ENCODE measurements at places on chromosomes 7 and 10. TPM values are rescaled to one million over a fixed set of nuclear protein-coding genes. Genes with fewer than 3 reads are reported as not detected.

- H3K36me3 ChIP-seq: no peaks in the 10 kb centered on the region
- peak overlapping the region; percentile 11 for H3K27ac ChIP-seq
- no peaks in the 10 kb centered on the region for H3K27me3 ChIP-seq
- H3K4me3 ChIP-seq: no peak overlapping the region
These were observed 12.9 kb downstream of the HTRA1 start for GRCh38 chr10:122474131-122474818.

GRCh38 chr7:68929781-68930261 is 668.5 kb upstream of the AUTS2 start:
- H3K4me3 ChIP-seq: no peak overlapping the region
- DNase-seq: no peak
- H3K36me3 ChIP-seq: no peaks in the 10 kb centered on the region
- no peaks in the 10 kb centered on the region for H3K27me3 ChIP-seq
- no peaks in the 10 kb centered on the region for H3K4me1 ChIP-seq

DNA sequence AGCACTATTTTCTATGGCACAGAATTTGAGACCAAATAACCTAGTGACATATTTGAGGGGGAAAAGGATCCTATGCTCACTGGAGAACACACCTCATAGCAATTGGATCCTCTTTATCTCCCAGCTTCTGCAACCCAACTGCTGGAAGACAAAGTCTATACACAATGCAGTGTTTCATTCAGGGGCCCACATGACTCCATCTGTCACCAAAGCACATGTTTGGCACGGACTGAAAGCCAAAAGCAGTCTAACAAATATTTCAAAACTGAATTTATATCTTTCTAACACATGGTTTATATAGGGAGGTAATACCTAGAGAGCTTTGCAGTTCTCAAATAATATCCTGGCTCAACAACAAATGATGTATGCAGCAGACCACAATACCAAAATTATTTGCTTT is 39.2 kb downstream of the ADAM12 start:
- H3K36me3 ChIP-seq: no peaks in the 10 kb centered on the region
- H3K27me3 ChIP-seq: no peaks in the 10 kb centered on the region
- DNase-seq: no peak
- no peak overlapping the region for H3K4me3 ChIP-seq
- H3K4me1 ChIP-seq: no peaks in the 10 kb centered on the region

DNA sequence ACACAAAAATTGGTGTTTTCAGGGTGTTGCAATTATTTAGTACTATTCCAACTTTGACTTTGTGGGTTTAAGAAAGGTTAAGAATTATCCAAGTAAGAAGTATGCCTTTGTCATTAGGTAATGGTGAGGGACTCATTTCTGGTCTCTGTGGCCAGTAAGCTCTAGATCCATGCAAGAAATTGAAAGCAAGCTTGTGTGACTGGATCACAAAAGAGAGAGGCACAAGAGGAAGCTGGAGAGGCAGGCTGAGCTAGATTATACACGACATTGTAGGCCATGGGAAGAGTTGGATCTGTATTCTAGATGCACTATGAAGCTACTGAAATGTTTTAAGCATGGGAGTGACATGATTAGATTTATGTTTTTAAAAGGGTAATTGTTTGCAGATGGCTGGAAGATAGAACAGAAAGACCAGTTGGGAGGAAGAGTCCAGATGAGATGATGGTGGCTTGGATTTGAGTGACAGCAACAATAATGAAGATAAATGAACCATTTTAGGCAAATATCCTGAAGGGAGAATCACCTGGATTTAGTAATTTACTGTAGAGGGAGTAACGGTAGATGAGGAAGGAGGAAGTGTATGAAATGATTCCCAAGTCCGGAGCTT is 50.0 kb downstream of the CALD1 start:
- no peak overlapping the region for H3K4me3 ChIP-seq
- H3K4me1 ChIP-seq: no peaks in the 10 kb centered on the region
- DNase-seq: no peak
- no peaks in the 10 kb centered on the region for H3K36me3 ChIP-seq

DNA sequence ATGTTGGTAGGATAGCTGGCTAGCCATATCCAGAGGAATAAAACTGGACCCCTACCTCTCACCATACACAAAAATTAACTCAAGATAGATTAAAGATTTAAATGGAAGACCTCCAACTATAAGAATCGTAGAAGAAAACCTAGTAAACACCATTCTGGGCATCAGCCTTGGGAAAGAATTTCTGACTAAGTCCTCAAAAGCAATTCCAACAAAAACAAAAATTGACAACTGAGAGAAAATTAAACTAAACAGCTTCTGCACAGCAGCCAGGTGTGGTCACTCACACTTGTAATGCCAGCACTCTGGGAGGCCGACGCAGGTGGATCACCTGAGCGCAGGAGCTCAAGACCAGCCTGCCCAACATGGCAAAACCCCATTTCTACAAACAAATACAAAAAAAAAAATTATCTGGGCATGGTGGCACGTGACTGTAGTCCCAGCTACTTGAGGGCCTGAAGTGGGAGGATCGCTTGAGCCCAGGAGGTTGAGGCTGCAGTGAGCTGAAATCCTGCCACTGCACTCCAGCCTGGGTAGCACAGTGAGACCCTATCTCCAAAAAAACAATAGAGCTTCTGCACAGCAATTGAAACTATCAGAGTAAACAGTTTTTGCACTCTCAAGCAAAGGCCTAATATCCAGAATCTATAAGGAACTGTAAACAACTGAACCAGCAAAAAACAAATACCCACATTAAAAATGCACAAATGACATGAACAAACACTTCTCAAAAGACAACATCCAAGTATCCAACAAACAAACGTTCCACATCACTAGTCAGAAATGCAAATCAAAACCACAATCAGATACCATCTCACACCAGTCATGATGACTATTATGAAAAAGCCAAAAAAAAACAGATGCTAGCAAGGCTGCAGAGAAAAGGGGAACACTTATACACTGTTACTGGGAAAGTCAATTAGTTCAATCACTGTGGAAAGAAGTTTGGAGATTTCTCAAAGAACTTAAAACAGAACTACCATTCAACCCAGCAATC is 4.8 kb downstream of the CRPPA start:
- H3K4me1 ChIP-seq: peaks cover 6% of the 10 kb centered on the region
- H3K4me3 ChIP-seq: no peak overlapping the region
- H3K27ac ChIP-seq: no peak overlapping the region
- H3K36me3 ChIP-seq: no peaks in the 10 kb centered on the region
- DNase-seq: no peak

DNA sequence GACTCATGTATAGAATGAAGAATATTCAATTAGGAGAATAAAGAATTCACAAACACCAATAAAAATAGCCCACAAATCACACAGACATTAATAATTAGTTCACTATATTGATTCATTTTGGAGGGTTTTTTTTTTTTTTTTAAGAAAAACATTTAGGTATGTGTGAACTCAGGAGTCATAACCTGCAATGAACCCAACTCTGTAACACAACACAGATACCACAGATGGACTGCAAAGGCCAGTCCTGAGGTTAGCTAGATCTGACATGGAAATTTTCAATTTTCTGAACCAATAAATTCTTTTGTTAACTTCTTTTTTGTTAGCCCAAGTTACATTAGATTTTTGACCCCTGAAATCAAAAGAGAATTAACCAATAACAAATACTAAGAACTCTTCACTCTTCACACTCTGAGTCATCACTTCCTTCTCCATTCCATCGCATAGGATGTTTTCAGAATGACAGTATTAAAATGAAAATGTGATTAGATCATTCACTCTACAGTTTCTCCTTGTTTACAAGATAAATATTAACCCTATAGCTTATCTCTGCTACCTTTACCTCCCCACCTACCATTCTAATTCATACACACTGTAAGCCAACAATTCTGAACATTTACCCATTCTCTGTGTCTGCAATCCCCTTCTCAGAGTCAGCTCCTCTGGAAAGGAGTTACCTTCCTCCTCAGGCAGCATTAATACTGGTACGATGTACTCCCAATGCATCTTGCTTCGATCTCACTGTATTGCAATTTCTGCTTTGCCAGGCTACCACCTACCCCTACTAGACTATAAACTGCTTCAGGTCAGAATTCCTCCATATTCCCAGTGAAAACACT is 141.5 kb downstream of the LRRN3 start:
- H3K4me1 ChIP-seq: no peaks in the 10 kb centered on the region
- no peak for DNase-seq
- no peaks in the 10 kb centered on the region for H3K36me3 ChIP-seq

GRCh38 chr10:22712956-22713852 is 1.2 kb downstream of the PIP4K2A start:
- peak overlapping the region; percentile 76 for H3K4me3 ChIP-seq
- no peaks in the 10 kb centered on the region for H3K36me3 ChIP-seq
- H3K4me1 ChIP-seq: no peaks in the 10 kb centered on the region
- H3K27me3 ChIP-seq: peaks cover 9% of the 10 kb centered on the region

- no peak for DNase-seq
- H3K27ac ChIP-seq: peak overlapping the region; percentile 44
- no peaks in the 10 kb centered on the region for H3K27me3 ChIP-seq
- no peak overlapping the region for H3K4me3 ChIP-seq
- H3K36me3 ChIP-seq: no peaks in the 10 kb centered on the region
These were observed 270.5 kb downstream of the CCDC3 start for GRCh38 chr10:12730809-12731519.

- H3K27ac ChIP-seq: no peak overlapping the region
- no peaks in the 10 kb centered on the region for H3K27me3 ChIP-seq
- no peaks in the 10 kb centered on the region for H3K36me3 ChIP-seq
- no peak overlapping the region for H3K4me3 ChIP-seq
- DNase-seq: no peak
- H3K4me1 ChIP-seq: peaks cover 31% of the 10 kb centered on the region
These were observed 13.8 kb downstream of the TCF7L2 start for GRCh38 chr10:112963835-112964234.

DNA sequence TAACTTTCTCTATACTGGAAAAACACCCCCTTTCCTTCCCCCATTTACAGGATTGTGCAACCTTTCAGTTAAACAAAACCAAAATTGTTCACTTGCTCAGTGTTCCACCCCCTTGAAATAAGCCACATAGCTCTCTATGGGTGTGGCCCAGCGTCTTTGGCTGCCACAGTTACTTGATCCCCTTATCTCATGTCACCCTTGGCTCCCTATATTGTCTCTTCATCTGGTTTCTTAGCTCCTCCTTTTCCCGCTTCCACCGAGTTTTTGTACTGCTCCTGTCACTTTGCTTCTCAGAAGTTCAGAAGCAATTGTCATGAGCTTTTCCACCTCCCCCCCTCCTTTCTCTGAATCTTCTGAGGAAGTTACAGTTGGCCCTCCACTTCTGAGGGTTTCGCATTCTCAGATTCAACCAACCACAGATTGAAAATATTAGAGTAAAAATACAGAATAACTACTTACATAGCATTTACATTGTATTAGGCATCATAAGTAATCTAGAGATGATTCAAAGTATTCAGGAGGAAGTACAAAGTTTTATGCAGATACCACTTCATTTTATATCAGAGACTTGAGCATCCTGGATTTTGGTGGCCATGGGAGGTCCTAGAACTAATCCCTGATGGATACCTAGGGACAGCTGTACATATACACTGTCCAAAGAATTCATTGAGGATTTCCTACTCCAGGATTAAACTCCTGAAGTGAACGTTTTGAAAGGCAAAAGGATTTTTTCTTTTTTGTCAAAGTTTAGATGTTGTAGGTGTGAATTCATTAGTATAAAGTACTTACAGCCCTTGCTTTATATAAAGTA is 60.4 kb downstream of the ADD3 start:
- H3K27me3 ChIP-seq: no peaks in the 10 kb centered on the region
- H3K4me3 ChIP-seq: no peak overlapping the region
- H3K4me1 ChIP-seq: peaks cover 7% of the 10 kb centered on the region
- H3K36me3 ChIP-seq: no peaks in the 10 kb centered on the region
- peak overlapping the region; percentile 1 for H3K27ac ChIP-seq
- peak; percentile 26 for DNase-seq

DNA sequence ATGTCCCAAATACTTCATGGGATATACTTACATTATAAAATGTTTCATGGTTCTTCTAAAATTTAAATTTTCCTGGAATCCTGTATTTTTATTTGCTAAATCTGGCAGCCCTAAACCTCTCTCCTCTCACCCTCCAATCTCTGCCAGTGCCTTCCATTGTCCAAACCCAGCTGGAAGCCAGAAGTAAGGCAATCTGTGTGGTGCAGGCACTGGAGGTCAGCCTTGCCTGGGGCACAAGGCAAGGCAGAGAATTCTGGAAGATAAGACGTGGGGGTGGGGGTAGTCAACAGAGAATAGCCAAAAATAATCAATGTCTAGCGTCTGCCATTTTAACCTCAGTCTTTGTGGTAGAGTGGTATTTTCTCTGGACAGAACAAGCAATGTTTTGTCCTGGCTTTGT is 381.7 kb downstream of the GPAM start:
- no peak overlapping the region for H3K4me3 ChIP-seq
- H3K36me3 ChIP-seq: no peaks in the 10 kb centered on the region
- H3K27ac ChIP-seq: no peak overlapping the region
- no peaks in the 10 kb centered on the region for H3K4me1 ChIP-seq
- DNase-seq: no peak
- no peaks in the 10 kb centered on the region for H3K27me3 ChIP-seq

NUTM2A gene
- total RNA-seq: 0.72 TPM

Data from gastrocnemius medialis (tissue), 4 donors.